ENCODE measurements at places on chromosomes 7 and 10.

DNA sequence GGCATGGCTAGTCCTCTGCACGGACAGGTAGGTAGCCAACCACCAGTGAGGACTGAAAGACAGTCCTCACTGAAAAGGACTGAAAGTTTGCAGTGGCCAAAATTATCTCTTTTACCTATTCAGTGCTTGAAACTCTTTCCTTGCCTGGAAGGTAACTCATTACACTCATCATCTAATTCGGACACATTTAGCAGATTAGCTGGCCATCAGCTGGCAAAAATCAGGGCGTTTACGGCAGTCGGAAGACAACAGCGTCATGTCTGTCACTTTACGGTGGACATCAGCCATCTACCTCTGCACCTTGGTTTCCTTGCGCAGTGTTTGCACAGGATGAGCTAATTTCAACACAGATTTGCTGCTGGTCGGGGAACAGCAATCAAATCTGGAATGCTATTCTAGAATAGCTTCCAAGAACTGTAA, 740 bp downstream of the ANXA7 start:
- DNase-seq, result no peak

GRCh38 chr10:86253091-86254072, 113.2 kb downstream of the GRID1 start:
- no peak for DNase-seq

GRCh38 chr7:28858895-28859294, 99.2 kb downstream of the TRIL start:
- DNase-seq, result no peak

DNA sequence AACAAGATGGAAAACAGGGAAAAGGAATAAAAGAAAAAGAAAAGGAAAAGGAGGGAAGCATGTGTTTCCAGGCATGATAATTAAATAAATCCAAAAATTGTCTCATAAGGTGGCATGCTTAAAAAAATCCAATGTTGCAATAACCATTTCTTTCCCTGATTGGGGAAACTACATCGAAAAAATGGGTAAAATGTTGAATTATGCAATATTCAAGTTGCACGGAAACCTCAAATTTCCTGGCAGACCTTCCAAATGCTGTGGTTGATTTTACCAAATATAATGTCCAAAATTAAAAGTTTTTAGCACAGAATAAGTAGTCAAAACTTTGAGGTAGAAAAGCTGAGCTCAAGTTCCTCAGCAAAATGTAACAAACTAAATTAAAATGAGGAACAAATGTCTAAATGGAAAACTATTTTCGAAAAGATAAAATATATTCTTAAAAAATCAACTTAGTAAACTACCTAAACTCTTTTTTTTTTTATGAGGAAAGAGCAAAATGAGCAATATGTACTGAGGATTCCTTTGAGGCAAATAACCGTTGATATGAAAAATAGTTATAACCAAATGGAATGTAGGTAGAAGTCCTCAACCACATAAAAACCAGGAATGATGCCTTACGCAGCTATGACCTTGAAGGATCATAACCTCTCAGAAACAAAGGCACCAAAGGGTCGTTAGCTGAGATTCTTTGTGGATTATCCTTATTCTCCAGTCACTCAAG, 52.6 kb downstream of the MACC1 start:
- DNase-seq, result no peak

DNA sequence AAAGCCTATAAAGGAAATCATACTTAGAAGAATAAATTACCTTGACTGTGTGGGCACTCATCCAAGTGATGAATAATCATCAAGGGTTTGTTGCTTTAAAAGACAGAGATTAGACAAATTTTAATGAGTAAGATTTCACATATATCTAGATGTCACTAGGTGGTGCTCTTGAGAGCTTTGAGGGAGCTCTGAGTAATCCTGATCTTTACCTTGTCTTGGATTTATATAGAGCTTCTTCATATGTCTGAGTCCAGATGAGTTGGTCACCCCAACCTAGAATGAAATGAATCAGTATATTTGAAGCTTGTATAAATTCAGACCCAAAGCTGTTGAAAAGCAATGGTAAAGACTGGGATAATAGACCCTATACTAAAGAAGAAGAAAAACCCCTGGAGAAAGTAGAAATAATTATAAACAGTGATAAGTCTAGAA, 3.7 kb downstream of the AGR2 start:
- no peak for DNase-seq
